Left kidney (tissue), 8 donors: ENCODE measurements at places on chromosomes 2 and 18.

GRCh38 chr18:38464024-38464423, 898.4 kb upstream of the CELF4 start:
- DNase-seq: no peak

GRCh38 chr2:151238527-151239487, 22.9 kb downstream of the RBM43 start:
- DNase-seq: peak; percentile 63

GRCh38 chr2:86014493-86014892, 91.2 kb downstream of the POLR1A start:
- no peak for DNase-seq

DNA sequence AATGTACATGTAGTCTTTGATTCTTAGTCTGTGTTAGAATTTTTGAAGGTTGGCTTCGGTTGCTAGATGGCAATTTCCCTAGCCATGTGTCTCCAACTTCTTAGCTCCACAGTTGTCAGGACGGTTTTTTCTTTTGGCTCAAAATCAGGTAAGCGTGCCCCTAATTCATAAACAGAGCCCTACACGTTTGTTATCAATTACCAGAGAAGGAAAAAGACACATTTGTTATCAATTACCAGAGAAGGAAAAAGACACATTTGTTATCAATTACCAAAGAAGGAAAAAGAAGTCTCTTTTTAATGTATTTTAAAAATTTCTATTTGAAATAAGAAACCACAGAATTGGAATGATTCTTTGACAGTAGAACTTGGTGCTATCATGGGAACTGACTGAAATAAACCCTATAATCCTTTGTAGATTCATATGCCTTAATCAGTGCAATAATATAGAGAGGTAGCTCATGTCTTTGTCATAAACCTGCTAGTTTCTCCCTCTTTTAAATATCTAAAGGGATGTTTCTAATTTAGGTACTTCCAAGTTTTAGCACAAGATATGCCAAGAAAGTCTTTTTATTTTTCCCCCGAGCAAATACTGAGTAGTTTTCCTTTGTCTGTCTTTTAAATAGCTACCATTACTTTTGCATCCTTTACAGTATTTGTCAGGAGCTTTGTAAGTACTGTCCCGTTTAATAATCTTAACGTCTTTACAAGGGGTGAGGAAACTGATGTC, 35.9 kb downstream of the CAMKMT start:
- DNase-seq: no peak

DNA sequence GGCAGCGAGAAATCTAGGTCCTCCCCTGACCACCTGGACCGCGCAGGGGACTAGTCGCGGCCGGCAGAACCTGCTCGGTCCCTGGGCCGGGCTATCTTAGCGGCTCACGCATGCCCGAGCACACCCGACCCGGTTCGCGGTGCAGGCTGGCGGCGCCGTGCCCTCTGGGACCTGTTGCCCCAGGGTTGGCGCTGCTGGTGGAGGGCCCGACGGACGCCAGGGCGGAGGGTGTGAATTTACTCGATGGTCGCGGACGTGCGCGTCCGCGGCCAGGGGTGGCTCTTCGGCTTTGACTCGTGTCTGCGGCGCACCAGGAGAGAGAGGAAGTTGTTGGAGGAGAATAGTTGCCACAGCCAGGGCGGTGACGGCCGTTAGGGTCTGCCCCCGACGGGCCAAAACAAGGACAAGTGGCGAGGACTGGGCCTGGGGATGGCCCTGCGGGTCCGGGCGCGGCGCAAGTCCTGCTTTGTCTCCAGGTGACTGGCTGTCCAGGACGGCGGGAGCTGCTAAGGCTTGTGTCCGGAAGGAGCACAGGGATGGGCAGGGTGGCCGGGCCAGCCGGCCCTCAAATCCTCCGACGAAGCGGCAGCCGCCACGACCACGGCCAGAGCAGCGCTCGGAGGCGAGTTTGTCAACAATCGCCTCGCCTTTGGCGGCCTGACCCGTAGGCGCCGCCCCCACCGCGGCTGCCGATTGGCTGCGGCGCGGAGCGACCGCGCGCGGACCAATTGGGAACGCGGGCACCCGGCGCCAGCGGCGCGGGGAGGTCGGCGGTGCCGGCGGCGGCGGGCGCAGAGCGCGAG, 1.3 kb downstream of the BCL2L11 start:
- peak; percentile 86 for DNase-seq

GRCh38 chr2:61450144-61450543, 20.7 kb downstream of the USP34 start:
- no peak for DNase-seq

DNA sequence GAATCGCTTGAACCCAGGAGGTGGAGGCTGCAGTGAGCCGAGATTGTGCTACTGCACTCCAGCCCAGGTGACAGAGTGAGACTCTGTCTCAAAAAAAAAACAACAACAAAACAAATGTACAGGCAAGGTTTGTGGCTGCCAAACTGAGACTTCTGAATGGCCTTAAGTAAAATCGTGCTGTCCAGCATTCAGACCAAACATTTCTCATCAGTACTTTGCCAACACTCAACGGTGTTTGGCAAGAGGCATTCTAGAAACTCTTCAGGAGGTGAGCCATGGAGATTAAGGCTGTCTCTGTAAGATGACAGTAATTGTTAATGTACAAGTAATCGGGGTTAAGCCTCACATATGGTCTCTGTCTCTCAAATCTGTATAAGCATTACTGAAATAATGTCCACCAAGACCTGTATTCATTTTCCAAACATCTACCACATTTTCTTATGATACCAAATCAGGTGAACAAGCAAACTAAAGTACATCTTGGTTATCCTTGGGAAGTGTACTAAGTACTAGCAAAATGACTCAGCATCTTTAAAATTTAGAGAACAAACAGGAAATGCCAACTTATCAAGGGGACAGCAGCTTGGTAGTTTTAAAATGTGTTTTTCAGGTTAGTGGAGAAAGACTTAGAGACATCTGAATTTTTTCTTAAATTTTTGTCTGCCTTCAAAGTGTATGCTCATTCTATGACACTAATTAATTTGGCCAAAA, 29.3 kb downstream of the SERPINE2 start:
- no peak for DNase-seq

- no peak for DNase-seq
These were observed 125.1 kb upstream of the HAAO start for GRCh38 chr2:42917425-42917927.

- no peak for DNase-seq
These were observed 708.4 kb downstream of the RNF144A start for GRCh38 chr2:7625392-7626138.

GRCh38 chr2:47155091-47155876, at the start of gene STPG4:
STPG4 (minus strand) TSS chr2:47155308; CDS start chr2:47155251, 57 bp downstream.
- no peak for DNase-seq
